ENCODE measurements at places on chromosomes 7 and 10. TPM values are rescaled to one million over a fixed set of nuclear protein-coding genes. Genes with fewer than 3 reads are reported as not detected.

DNA sequence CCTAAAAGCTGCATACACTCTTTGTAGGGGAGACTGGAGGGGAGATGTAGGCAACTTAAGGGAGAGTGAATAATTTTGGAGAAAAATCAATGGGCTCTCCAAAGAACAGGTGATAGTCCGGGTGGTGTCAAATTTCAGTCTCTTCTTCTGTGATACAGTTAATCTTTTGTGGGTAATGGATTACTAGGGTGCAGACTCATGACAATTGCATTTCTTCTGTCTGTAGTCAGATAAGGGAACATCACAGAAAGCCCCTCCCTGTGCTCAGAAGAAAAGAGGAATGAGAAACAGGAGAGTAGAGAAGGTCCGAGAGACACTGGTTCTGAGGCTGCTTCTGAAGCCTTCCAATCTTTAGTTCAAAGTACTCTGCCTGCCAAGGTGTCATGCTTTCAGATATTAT is 1140.7 kb upstream of the LRRN3 start:
- DNase-seq, result no peak

DNA sequence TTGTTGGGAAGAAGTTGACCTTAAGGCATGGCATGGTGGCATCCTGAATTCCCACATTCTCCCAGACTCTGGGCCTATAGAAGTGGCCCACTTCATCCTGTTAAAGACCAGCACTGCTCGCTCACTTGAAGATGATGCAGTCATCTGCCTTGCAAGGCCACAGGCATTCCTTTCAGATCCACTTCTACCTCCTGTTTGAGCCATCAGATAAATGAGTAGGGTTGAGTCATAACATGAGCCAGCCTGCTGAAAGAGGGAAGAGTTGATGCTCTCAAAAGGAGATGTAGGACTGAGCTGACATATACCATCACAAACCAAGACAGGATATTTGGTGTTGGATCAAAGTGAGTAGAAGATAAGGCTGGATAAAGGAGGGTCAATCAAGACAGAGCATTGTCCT is 1.5 kb upstream of the EBLN1 start:
- DNase-seq, result no peak

GRCh38 chr10:45417746-45418145 is 43.7 kb downstream of the ALOX5 start:
- no peak for DNase-seq

Gene WIPF3
- not detected for total RNA-seq

Gene TFR2
- 25.0 TPM for total RNA-seq

Gene MEOX2
- not detected for total RNA-seq

Gene HTR5A
- total RNA-seq, result not detected

Gene PON2
- not detected for total RNA-seq

Gene ADRB1
- total RNA-seq, result 1.3 TPM

Gene IGF2BP3
- 108 TPM for total RNA-seq

DNA sequence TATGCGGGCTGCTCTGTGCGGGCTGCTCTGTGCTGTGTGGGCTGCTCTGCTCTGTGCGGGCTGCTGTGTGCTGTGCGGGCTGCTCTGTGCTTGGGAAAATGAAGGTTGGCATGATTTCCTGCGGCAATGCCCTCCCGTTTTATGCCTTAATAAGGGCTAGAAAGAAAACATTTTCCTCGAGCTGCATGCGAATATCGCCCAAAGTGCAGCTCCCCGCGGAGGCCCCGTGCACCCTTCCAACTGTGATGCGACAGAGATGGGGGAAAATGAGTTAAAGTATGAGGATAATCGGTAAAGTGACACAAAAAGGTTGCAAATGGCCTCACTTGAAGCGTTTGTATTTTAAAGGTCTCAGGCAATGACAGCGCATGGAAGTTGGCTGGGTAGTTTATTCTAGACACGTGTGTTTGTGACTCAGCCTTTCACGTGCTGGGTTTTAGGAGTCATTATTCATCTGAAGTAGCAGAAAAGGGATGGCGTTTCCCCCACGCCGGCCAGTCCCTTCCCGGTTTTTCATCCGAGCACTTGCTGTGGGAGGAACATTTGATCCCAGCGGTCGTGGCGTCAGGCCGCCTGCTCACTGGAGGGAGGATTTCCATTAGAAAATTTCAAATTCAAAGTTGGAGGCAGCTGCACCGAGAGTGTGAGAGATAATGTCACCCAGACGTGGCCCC is 220.7 kb downstream of the ADARB2 start:
- no peak for DNase-seq

Gene IDI2
- total RNA-seq, result not detected

Gene MYL7
- not detected for total RNA-seq

DNA sequence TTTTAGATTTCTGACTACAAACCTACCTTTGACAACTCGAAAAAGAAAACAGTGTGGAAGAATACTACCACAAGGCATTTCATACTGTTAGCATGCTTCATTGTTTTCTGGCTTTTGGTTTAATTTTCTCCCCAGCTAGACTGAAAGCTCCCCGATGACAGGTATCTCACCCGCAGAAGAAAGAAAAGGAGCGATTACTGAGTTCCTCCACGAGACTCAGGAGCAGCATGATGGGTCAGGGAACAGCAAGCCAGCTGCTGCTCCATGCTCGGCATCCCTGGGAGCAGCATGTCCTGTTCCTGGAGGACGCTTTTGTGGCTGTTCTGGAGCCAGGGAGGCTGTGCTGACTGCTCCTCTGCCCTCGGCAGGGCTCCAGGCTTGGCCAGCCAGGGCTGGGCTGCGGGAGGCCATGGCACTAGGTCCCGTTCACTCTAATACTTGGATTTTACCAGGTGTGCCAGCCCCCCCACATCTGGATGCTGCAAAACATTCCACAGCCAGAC is 133.4 kb downstream of the PRKAG2 start:
- no peak for DNase-seq

All from OCI-LY7 (cell line).